Hindlimb muscle (tissue), 1 donor: ENCODE measurements at places on chromosomes 12 and 14.

- no peak for DNase-seq
Observed at GRCh38 chr12:47442310-47442709, 263.5 kb downstream of the RPAP3 start.

DNA sequence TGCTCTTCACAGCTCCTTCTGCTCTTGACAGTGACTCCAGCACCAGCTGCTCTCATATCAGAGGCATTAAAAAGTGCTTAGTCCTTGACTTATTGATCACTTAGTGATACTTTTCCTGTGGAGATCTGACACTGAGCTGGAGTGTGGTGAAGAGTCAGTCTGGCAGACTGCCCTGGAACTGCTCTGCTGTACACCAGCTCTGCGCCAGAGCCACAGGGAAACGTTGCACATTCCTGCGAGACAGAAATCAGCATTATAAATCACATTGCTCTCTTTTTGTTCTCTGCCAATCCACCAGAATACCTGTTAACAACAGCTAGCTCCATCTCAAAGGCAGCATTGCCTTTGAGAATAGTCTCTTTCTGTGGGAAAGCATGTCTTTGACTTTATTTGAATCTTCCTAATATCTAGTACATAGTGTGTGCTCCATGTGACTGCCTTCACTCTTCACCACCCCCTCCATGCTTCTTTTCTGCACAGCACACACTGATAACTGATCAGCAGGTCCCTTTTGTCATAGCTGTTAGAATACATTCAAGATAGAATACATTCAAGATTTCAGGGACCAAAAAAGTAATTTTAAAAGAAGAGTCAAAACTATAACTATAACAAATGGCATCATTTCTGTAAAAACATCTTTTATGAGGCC, 48.2 kb upstream of the VSX2 start:
- DNase-seq: no peak

GRCh38 chr14:42460673-42461072, 854.0 kb downstream of the LRFN5 start:
- no peak for DNase-seq

GRCh38 chr12:55933169-55933798, 2.3 kb downstream of the DGKA start:
- DNase-seq: no peak

DNA sequence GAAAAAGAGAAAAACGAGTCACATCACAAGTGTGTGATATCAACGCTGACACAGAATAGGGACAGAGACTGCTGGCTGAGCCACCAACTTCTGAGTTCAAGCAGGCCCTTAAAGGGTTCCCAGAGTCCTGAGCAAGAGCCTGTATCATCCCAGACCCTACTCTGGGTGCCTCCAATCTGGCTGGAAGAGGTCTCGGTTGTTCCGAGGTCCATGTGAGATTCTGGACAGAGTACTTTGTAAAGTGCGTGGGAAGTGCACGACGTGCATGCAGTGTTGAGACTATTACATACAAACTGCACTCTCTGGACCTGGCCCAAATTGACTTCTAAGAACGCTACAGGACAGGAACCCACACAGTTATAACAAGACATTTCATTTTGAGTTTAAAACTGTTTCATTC, 40.6 kb downstream of the MOK start:
- DNase-seq: no peak

GRCh38 chr12:22729431-22729956, 104.5 kb downstream of the ETNK1 start:
- DNase-seq: no peak

- DNase-seq: no peak
Observed at GRCh38 chr14:88411039-88411438, 25.6 kb downstream of the SPATA7 start.

DNA sequence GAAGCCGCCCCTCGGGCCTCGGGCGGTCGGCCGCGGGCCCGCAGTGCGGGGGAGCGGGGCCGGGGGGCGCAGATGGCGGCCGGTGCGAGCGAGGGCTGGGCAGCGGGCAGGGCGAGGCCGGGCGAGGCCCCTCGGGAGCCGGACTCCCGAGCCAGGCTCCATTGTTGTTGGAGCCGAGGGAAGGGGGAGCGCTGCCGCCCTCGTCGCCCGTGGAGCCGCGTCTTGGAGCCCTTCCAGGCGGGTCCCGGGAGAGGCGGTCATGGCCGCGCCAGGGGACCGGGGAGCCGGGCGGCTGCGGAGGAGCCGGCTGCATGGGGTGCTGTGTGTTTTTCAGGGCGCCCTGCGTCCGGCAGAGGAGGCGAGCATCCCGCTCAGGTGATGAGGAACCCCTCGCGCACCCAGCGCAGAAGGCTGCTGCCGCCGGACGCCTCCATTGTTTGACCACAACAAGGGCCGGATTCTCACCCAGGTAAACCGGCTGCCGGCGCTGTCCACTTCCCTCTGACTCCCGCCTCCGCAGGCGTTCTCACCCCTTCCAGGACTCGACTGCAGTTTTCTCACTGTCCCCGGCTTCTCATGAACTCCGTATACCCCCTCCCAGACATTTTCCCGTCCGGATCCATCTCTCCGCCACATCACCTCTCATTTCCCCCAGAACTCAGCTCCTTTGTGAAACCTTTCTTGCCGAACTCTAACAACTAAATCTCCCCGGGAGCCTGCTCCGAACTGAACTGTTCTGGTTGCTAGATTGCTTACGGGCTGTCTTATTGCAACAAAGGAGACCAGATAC, 732 bp downstream of the ZNF664 start:
- peak; percentile 26 for DNase-seq

GRCh38 chr12:126811391-126811790, 1455.6 kb upstream of the TMEM132C start:
- DNase-seq: no peak

DNA sequence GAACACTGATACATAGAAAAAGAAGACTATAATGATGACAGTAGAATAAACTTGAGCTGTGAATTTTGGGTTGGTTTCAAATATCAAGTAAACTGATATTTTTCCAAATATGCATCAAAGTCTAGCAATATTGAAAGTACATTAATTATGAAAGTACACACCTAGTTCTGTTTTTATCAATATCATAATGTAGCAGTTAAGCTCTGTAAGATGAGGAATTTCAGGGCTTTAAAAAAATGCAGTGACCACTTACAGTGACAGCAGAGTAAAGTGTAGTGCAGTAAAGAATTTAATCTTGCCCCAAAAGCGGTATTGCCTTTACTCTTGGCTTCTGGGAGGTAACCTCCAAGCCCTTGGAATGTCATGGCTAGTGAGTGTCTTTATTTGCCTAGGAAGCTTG, 102.9 kb upstream of the ABCD2 start:
- no peak for DNase-seq

- no peak for DNase-seq
Observed at GRCh38 chr14:22458737-22459136, 130.3 kb downstream of the DAD1 start.

GRCh38 chr12:6384499-6385436, 806 bp downstream of the LTBR start:
- no peak for DNase-seq

DNA sequence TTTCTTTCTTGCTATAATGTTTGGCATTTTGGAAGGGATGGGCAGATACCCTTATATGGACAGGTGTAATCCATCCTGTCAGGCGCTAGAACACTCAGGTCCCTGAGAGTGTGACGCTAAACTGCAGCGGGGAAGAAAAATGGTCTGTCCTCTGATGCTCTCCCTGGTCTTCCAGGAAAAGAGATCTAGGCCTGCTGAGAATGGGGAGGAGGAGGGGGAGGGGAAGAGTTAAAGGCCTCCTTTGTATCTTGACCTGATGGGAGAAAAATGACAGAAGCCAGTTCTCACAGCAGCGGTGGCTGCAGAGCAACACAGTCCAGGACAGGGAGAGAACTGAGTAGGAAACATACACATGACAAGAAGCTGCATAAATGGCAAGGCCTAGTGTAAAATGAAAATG, 61.1 kb downstream of the RPS6KA5 start:
- DNase-seq: no peak

DNA sequence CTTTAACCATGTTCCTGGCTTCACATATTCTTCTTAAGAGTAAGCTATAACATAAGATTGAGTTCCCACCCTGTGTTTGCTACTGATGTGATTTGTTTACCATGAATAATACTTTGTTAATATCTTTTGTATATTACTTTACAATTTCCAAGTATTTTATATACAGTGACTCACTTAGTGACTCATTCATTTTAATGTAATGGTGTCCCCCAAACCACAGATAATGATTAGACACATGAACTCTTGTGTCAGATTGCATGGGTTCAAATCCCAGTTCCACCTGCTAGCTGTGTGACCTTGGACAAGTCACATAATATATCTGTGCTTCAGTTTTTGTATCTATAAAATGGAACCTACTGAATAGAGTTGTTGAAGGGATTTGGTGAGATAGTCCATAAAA, 76.1 kb downstream of the MYF5 start:
- no peak for DNase-seq

DNA sequence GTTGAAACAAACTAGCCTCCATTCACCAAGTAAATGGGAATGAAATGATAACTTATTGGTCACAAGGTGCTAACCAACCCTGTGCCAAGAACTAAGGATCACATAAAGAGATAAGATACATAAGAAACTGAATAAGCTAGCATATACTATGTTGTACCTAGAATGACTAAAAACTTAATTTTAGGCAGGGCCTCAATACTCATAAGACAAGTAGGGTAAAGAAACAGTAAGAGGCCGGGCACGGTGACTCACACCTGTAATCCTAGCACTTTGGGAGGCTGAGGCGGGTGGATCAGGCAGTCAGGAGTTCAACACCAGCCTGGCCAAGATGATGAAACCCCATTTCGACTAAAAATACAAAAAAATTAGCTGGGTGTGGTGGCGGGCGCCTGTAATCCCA, 17.7 kb downstream of the GDF11 start:
- DNase-seq: no peak

DNA sequence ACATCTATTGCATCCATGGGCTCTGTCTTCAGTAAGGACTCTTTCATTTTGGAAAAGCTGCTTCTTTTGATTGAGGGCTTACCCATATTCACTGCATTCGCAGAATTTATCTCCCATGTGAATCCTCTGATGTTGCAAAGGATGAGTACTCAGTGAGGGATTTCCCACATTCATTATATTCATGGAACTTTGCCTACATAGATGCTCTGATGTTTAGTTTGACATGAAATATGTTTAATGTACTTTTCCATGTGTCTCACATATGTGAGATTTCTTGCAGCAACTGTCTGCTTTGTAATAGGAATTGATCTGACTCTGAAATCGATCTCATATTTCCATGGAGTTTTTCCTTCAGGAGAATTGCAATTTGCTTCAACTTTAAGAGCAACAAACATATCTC, 1699.6 kb upstream of the FLRT2 start:
- DNase-seq: no peak
